ENCODE measurements at places on chromosomes 4 and X.

- no peak for DNase-seq
Measured at GRCh38 chr4:40192114-40193015, 4.5 kb upstream of the RHOH start.

- no peak for DNase-seq
Measured at GRCh38 chr4:155371432-155372043, 5.2 kb downstream of the MAP9 start.

DNA sequence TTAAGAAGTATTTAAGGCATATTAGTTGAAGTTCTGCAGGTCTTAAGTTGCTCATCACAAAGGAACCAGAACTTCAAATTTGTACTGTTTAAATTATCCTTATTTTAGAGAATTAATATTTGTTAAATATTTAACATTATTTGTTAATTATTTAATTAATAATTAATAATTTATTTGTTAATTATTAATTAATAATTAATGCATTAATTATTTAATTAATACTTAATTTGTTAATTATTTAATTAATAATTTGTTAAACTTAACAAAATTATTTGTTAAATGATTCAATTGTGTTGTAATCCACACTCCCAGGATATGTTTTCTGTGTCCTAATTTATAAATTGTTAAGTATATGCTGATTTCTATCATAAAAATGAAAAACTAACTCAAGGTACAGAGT lies 129.4 kb downstream of the GLRA3 start:
- DNase-seq, result no peak

DNA sequence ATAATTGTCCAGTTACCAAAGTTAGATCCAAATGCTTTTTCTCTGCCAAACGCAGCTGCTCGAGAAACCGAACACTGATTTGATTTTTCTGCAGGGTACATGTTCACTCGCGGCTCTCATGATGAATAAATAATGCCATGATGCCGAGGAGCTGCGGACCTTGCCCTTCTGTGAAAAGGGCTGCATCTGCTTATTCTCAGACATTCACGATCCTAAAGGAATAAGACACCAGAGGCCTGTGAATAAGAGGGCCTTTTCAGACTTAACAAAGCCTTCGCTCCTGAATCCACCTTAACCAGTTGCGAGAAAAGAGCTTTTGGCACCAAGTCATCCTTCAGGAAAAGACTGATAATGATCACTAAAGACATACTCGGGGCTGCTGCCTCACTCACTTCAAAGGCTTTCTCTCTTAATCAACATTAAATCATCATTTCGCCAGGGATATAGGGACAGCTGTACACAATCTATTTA lies 147.5 kb downstream of the FBXO8 start:
- no peak for DNase-seq

- DNase-seq, result no peak
Measured at GRCh38 chrX:154535892-154536291, 10.8 kb downstream of the G6PD start.

- no peak for DNase-seq
Measured at GRCh38 chrX:10483191-10483831, 137.1 kb downstream of the MID1 start.

DNA sequence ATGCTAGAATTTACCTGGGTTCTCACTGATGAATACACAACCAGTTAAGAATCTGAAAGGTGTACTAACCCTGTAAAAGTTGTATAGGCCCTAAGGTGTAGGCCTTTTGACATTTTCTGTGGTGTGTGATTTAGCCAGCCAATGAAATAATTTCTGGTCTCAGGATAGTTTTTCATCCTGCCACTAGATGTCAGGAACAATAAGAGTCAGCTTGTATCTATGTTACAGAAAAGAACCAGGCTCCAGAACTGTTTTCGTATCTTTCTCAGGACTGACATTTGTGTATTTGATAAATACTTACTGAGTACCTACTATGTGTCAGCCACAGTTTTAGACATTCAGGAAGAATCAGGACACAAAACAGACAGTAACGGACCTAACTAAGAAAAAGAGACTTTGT lies 673.6 kb upstream of the TENM3 start:
- DNase-seq, result no peak

DNA sequence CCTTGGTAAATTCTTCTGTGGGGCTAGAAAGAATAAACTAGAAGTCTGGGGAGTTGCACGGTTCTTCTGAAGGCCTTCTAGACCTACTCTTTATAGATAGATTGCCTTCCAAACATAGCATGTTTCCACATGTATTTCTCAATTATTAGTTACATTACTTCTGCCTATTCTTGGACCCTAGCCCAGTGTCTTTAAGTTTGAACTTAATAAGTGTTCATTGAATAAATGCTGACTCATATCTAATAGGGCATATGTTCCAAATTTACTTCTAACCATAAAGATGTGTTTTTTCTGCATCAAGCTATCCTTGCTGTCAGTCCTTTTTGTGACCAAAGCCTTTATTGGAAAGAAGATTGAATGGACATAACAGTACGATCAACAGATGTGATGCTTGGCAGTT lies 503.6 kb upstream of the ZFP42 start:
- DNase-seq, result no peak

GRCh38 chr4:147837435-147837834 lies 105.5 kb downstream of the ARHGAP10 start:
- no peak for DNase-seq

- DNase-seq, result no peak
Measured at GRCh38 chr4:82367438-82368097, 6.2 kb downstream of the HNRNPD start.

DNA sequence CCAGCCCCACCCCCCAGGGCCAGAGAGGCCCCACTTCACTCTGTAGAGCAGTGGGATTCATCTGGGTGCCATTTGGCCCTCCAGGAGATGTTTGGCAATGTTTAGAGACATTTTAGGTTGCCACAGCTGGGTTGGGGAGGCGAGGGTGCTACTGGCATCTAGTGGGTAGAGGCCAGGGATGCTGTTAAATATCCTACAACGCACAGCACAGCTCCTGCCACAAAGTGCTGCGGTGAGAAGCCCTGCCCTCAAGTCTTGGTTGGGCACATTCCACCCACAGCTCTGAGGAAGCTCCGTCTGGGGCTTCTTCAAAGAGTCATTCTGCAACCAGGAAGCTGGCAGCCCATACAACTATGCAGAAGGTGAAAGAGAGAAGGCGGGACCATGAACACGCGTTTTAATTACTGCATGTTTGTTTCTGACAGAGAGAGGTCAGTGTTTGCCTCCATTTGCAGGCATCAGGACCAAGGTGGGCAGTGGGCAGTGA lies 48.1 kb upstream of the FAM9C start:
- DNase-seq, result peak; percentile 60

GRCh38 chr4:6277139-6277802 lies 7.6 kb downstream of the WFS1 start:
- no peak for DNase-seq

GRCh38 chrX:24339911-24340310 lies 20.5 kb upstream of the SUPT20HL1 start:
- no peak for DNase-seq

GRCh38 chr4:173247321-173247720 lies 78.7 kb downstream of the GALNT7 start:
- no peak for DNase-seq

- DNase-seq, result peak; percentile 24
Measured at GRCh38 chrX:1534301-1535168, 2.5 kb downstream of the P2RY8 start.

DNA sequence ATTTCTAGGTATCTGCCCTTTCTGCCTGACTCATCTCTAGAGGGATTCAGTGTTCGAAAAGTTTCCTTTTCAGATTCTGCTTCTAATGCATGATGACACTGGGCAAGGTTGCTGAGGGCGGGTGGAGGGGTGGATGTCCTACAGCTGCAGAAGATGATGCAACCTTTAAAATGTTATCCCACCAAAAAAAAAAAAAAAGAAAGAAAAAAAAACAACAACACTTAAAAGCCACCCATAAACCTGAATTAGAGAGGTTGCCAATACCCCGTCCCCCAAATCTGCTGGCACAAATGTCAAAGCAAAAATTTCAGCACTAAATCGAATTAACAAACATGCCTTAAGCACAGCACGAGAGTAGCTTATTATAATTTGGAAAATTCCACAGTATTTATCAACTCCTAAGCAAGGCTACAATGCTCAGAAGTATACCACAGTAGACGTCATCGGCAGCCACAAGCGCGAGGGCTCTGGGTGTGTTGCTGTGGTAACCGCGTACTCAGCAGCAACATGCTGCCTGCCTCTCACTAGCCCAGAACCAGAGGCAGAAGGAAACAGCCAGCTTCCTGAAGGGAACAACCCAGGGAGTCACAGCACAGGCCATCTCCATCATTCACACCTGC lies 167.5 kb upstream of the MAP3K15 start:
- peak; percentile 43 for DNase-seq

DNA sequence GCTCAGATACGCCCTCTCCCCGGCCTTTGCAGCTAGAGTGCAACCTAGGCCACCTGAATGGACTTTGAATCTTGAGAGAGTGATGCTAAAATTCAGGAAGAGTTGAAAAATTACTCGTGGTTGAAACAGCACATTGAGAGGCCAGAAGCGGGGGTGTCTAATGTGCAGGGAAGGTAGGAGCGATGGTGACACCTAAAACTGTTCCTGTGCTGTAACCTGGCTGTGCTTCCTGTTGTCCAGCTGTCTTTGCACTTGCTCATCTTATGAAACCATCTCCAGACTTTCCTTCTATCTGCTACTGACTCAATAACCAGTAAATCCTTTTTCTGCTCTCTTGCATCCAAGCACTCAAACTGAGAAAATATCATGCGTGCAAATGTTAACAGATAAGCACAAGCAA lies 106.4 kb upstream of the RPS6KA3 start:
- DNase-seq, result no peak

DNA sequence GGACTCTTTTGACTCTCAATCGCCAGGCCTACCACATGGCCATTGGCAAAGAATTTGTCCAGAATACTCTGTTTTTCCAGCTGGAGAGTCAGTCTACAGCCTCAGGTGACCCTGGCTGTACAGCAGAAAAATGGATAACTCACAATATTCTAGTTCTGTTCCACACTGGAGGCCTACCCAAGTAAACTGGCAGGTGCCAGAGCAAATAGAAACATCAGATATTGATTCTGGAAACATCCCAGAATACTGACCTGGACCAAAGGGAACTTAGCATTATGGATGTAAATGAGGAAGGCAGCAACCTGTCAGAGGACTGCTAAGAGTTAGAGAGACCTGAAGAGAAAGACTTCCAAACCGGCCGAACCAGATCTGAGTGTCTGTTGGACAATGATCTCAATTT lies 147.9 kb upstream of the SMAD1 start:
- no peak for DNase-seq

- no peak for DNase-seq
Measured at GRCh38 chrX:79138658-79139241, 5.7 kb upstream of the GPR174 start.

DNA sequence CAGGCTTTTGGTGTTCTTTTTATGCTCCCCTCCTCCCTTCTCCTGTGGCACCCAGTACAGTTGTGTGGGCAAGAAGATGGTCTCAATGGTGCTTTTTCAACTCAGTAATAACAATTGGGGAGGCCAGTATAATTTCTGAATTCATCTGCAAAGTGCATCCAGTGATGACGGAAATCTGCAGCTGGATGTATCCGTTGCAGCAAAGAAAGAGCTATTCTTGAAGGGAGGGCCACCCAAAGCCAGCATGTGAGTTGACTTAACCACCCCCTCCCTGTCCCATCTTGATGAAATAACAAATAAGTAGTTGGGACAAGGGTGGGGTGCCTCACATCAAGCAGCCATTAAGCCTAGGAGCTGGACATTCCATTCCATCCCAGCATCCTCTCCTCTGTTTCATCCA lies 30.7 kb downstream of the TSC22D3 start:
- no peak for DNase-seq

GRCh38 chr4:167721617-167722486 lies 370.5 kb upstream of the ANXA10 start:
- no peak for DNase-seq

DNA sequence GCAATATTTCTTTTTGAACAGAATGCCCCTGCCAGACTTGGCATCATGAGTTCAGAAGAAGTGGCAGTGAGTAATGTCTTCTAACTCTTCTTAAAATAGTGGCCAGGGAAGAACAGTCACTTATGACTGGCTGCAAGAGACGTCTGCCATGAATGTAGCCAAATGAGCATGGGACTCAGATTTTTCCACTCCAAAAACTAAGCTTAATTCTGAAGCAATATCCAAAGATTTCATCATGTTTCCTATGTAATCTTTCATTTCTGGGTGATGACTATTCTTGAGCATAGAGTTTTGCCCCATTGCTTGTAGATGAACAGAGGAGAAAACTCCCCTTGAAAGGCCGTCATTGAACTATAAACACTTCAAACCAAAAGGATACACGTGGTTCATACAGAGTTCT lies 11.8 kb downstream of the AMBN start:
- no peak for DNase-seq

DNA sequence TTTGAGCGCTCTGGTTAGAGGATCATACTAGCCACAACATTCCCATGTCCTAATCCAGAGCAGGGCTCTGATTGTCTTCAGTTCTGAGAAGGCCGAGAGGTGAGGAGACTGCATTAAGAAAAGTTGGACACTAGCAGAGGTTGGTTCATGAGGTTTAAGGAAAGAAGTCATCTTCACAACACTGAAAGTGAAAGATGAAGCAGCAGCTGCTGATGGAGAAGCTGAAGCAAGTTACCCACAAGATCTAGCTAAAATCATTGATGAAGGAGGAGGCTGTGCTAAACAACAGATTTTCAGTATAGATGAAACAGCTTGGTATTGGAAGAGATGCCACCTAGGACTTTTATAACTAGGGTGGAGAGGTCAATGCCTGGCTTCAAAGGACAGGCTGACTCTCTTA lies 36.8 kb downstream of the RAP1GDS1 start:
- no peak for DNase-seq

GRCh38 chrX:49147936-49148335 lies 14.6 kb upstream of the MAGIX start:
- DNase-seq, result no peak

DNA sequence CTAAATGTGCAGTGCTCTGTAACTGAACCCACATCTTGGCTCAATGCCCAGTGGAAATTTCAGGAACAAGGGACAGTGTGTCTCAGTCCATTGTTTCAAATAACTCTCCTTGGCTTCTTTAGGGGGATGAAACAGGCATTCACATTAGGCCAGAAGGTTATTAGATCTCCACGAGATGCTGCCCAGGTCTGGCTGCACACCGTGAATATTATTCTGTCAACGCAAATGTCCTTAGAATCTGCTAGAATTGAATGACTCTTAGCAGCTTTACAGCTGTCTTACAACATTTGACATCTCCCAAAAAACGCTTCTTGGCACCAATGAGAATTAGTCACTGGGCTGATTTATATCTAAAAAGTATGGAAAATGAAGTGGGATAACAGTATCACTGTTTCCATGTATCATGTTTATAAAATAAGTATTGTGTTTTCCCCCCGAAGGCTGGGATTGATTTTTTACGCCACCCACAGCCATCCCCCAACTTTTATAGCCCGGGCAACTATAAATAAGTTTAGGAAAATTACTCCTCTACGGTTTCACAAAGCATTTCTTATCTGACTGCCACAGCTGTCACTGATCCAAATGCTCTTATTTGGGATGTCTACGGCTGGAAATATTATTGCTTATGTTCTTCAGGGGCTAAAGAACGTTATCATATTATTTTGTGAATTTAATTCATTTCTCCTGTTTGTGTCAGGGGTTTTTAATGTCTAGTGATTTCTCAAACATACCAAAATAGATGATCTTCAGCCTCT lies 559.7 kb upstream of the FAT1 start:
- no peak for DNase-seq
